ENCODE measurements at places on chromosomes 11 and 22.

DNA sequence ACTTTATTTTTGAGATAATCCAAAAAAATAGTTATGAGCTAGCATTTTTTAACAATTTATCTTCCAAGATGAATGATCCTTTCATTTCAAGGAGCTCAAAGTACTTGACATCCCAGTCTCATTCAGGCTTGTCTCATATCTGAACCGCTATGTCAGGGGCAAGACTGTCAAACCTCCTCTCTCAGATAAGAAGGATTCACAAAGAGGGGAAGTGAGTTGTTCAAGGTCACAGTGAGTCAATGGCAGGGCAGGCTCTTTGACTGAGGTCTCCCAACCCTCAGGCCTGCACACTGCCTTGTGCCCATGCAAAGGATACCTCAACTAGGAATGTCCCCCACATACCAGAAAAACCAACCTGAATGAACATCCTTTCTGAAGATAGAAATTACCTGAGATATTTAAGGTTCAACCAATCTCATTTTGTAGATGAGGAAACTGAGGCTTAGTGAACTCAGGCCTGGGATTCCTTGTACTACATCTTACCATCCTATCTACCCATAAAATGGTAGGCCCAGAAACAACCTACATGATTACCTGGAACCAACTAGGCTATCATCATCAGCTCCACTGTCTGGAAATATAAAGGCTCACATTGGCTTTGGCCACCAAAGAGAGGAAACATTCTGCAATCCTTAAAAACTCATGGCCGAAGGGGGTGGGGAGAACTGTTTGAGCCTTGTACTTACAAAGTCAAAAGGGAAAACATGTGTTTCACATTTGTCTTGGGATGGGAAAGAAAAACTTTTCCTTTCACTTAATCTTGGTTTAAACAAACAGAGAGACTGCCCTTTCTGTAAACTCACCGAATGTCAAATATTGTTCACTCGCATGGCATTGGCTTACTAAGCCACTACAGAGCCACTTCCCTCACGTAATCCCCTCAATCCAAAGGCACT lies 51.1 kb downstream of the LIF start:
- DNase-seq, result no peak

DNA sequence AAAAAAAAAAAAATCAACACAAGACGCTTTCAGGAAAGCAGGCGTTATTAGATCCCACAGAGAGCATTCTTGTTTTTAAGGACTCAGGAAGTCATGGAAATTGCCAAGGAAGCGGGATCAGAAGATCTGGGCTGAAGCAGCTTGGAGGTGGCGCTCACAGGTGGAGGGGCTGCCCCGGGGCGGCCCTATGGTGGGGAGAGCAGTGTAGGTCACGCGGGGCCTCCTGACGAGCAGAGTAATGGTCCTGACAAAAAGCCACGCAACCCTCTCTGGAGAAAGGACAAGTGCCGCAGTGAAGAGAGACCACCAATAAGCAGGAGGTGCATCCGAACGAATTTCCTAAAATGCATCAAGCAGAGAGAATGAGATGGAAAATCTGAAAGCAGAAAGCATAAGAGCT lies 407.0 kb downstream of the BRD1 start:
- no peak for DNase-seq

- no peak for DNase-seq
These were observed 575.4 kb upstream of the LRRC4C start for GRCh38 chr11:42034826-42035225.

DNA sequence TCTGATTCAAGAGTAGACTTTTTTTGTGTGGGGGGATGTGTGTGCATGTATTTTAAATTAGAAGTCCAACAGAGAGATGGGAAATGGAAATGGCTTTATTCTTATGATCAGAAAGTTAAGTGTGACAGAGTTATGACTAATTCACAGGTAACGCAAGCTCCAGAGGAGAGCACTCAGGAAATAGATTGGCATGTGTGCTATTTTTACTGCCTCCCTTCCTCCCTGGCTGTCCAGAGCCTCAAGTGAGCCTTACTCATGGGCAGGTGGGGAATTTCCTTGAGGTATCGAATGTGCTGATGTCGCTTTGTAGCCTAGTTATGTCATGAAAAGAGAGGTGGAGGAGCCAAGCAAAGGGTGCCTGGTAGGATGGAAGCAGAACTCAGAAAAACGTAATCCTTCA lies 70.3 kb upstream of the BDNF start:
- DNase-seq, result no peak

- DNase-seq, result no peak
These were observed 71.5 kb upstream of the VSTM5 start for GRCh38 chr11:93921695-93922468.

- DNase-seq, result no peak
These were observed 25.7 kb upstream of the CRTAM start for GRCh38 chr11:122812638-122813037.

GRCh38 chr22:48091060-48091650 lies 1328.7 kb downstream of the TBC1D22A start:
- no peak for DNase-seq
